ENCODE measurements at places on chromosomes 1 and 21.
A peak's percentile ranks its signal among the peaks of the same experiment; 100 is the strongest.

DNA sequence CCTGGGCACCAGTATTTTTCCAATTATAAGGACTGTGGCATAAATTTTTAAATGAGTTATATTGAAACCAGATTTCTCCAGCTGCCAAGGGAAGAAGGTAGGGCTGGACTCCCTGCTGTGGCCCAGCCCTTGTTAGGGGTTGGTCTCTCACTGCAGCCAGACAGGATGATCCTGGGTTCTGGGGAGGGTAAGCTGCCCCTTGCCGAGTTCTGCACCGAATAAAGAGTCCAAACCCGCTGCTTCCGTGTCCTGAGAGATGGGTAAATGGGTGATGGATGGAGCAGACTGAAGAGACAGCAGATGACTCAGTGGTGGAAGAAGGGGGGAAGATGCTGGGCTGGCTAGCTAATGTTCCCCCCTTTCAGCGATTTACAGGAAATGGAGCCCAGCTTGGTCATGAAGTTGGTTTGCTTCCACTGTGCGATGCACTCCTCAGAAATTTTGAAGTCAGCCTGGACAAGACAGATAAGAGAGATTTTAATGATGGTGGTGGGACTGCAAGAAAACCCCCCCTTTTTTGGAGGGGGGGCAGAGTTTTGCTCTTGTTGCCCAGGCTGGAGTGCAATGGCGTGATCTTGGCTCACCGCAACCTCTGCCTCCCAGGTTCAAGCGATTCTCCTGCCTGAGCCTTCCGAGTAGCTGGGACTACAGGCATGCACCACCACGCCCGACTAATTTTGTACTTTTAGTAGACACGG, 41.4 kb downstream of the YARS1 start:
- H3K4me3 ChIP-seq, result no peak overlapping the region
- DNase-seq, result no peak
- peaks cover 16% of the 10 kb centered on the region for H3K4me1 ChIP-seq
- H3K27ac ChIP-seq, result no peak overlapping the region
- no peaks in the 10 kb centered on the region for H3K27me3 ChIP-seq

DNA sequence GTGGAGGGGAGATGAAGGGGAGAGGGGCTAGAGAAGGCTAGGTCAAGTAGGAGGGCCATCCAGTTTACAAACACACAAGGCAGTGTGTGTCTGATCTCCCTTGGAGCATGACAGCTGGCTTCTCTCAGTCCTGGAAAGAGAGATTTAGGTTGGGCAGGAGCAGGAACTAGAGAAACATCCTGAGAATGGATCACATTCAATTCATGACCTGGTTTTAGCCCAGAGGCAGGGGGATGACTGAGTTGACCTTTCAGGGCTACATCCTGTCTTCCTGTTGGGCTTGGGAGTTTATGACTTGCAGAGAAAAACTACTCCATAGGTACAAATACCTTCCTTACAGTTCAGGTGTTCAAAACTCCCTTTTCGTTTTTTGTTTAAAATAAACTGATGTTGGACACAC, 97.0 kb downstream of the IGSF21 start:
- no peak overlapping the region for H3K4me3 ChIP-seq
- peaks cover 13% of the 10 kb centered on the region for H3K4me1 ChIP-seq
- no peak overlapping the region for H3K27ac ChIP-seq

- no peak overlapping the region for H3K4me3 ChIP-seq
- DNase-seq, result peak; percentile 87
- H3K4me1 ChIP-seq, result peaks cover 6% of the 10 kb centered on the region
- H3K27me3 ChIP-seq, result no peaks in the 10 kb centered on the region
Measured at GRCh38 chr1:150813028-150813707, 5.1 kb upstream of the CTSK start.

DNA sequence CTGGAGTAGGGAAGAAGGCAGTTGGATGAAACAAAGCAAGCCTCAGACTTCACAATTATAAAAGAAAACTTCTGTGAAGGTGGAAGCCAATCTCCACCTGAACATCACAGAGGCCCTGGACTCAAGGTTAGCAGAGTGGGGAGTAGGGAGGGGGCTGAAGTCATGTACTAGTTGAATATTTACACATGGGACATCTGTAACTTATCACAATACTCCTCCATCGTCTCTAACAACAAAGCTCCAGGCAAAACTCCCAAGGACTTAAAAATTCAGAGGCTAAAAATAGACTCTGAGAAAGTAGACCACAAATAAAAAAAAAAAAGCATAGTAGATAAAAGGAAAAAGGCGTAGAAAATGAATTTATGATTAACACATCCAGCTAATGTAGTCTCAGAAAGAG, 326.3 kb upstream of the PKN2 start:
- no peaks in the 10 kb centered on the region for H3K36me3 ChIP-seq
- H3K27me3 ChIP-seq, result no peaks in the 10 kb centered on the region
- H3K4me1 ChIP-seq, result no peaks in the 10 kb centered on the region
- H3K27ac ChIP-seq, result no peak overlapping the region

GRCh38 chr1:77961392-77961791, 17.5 kb downstream of the FUBP1 start:
- H3K27ac ChIP-seq, result no peak overlapping the region
- no peak overlapping the region for H3K4me3 ChIP-seq
- no peaks in the 10 kb centered on the region for H3K4me1 ChIP-seq
- H3K27me3 ChIP-seq, result no peaks in the 10 kb centered on the region
- peaks cover 100% of the 10 kb centered on the region for H3K36me3 ChIP-seq
- no peak for DNase-seq

GRCh38 chr1:62111084-62111483, 83.6 kb upstream of the L1TD1 start:
- H3K27ac ChIP-seq, result no peak overlapping the region
- no peaks in the 10 kb centered on the region for H3K27me3 ChIP-seq
- H3K4me3 ChIP-seq, result no peak overlapping the region

GRCh38 chr1:45334308-45335245, 5.4 kb upstream of the TOE1 start:
- no peak overlapping the region for H3K27ac ChIP-seq
- H3K4me1 ChIP-seq, result peaks cover 3% of the 10 kb centered on the region
- peak; percentile 83 for DNase-seq
- H3K27me3 ChIP-seq, result no peaks in the 10 kb centered on the region
- peaks cover 47% of the 10 kb centered on the region for H3K36me3 ChIP-seq

DNA sequence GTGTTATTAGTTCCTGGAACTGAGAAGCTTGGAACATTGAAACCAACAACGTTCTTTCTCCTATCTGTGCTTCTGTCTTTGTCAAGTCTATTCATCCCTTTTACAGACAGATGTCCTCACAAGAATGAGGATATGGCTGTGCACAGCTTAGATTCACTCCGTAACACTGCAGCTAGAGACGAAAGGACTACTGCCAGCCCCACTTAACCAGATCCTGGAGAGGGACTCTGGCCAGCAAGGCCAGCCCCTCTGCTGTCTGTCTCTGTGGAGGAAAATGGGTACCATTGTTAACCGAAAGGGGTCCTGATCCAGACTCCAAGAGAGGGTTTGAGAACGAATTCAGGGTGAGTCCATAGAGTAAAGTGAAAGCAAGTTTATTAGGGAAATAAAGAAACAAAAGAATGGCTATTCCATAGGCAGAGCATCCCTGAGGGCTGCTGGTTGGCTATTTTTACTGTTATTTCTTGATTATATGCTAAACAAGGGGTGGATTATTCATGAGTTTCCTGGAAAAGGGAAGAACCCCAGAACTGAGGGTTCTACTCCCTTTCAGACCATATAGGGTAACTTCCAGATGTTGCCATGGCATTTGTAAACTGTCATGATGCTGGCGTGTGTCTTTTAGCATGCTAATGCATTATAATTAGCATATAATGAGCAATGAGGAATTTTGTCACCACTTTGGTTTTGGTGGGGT, 17.4 kb upstream of the USP24 start:
- no peak overlapping the region for H3K27ac ChIP-seq
- no peak for DNase-seq
- H3K36me3 ChIP-seq, result no peaks in the 10 kb centered on the region
- no peaks in the 10 kb centered on the region for H3K27me3 ChIP-seq

GRCh38 chr1:25959611-25960010, 38.3 kb downstream of the PAFAH2 start:
- H3K4me3 ChIP-seq, result no peak overlapping the region
- no peak for DNase-seq
- peaks cover 42% of the 10 kb centered on the region for H3K36me3 ChIP-seq

- no peaks in the 10 kb centered on the region for H3K4me1 ChIP-seq
- H3K27me3 ChIP-seq, result no peaks in the 10 kb centered on the region
- no peaks in the 10 kb centered on the region for H3K36me3 ChIP-seq
- no peak for DNase-seq
- no peak overlapping the region for H3K27ac ChIP-seq
- H3K4me3 ChIP-seq, result no peak overlapping the region
Measured at GRCh38 chr1:170707959-170708655, 44.2 kb downstream of the PRRX1 start.

- H3K27me3 ChIP-seq, result no peaks in the 10 kb centered on the region
Measured at GRCh38 chr1:203379825-203380224, 28.9 kb upstream of the FMOD start.

GRCh38 chr21:46080171-46081021, 17.5 kb upstream of the COL6A2 start:
- H3K27ac ChIP-seq, result no peak overlapping the region
- H3K4me1 ChIP-seq, result no peaks in the 10 kb centered on the region
- H3K27me3 ChIP-seq, result no peaks in the 10 kb centered on the region
- DNase-seq, result peak; percentile 59
- no peak overlapping the region for H3K4me3 ChIP-seq

GRCh38 chr1:228335406-228336307, 71.0 kb downstream of the TRIM11 start:
- no peak overlapping the region for H3K4me3 ChIP-seq
- peaks cover 8% of the 10 kb centered on the region for H3K36me3 ChIP-seq
- H3K27ac ChIP-seq, result no peak overlapping the region
- no peak for DNase-seq
- H3K27me3 ChIP-seq, result no peaks in the 10 kb centered on the region

- H3K27ac ChIP-seq, result peak overlapping the region; percentile 21
- H3K4me1 ChIP-seq, result peaks cover 6% of the 10 kb centered on the region
- H3K4me3 ChIP-seq, result peak overlapping the region; percentile 59
- H3K36me3 ChIP-seq, result no peaks in the 10 kb centered on the region
- no peak for DNase-seq
Measured at GRCh38 chr1:98323388-98323787, 338.1 kb upstream of the SNX7 start.

DNA sequence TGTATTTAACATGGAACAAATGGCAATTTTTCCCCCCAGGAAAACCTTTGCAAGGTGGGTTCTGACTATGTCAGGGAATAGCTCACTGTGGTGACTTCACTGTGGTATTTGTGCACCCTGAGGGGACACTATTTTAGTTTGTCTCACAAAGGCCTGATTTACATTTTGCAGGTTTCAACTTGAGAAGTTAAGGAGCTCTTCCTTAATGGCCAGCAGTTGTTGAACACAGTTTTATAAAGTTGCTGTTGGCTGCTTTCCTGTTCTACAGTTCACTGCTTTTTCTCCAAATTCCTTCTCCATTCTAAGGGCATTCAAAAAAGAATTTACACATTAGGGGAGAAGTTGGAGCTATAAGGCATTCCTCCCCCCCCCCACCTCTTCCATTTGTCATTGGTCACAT, 4.6 kb downstream of the LAMC1 start:
- H3K4me3 ChIP-seq, result peak overlapping the region; percentile 4
- H3K4me1 ChIP-seq, result peaks cover 26% of the 10 kb centered on the region
- no peak overlapping the region for H3K27ac ChIP-seq
- DNase-seq, result no peak
- peaks cover 20% of the 10 kb centered on the region for H3K27me3 ChIP-seq

DNA sequence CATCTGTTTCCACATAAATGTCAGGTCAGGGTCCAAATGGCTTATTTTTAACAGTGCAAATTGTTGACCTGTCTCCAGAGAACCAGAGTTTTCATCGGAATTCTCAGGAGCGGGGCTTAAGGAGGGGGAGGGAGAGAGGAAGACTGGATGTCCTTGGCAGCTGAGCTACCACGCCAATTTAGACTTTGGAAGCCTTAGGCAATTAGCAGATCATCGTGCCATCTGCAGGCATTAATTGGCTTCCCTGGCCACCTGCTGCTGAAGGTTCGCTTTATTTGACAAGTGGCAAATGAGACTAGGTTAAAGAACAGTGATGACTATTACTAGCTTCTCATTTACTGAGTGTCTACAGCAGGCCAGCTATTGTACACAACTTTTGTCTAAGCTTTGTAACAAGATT, 43.7 kb downstream of the HLX start:
- no peak overlapping the region for H3K27ac ChIP-seq
- H3K36me3 ChIP-seq, result no peaks in the 10 kb centered on the region
- peak; percentile 71 for DNase-seq

DNA sequence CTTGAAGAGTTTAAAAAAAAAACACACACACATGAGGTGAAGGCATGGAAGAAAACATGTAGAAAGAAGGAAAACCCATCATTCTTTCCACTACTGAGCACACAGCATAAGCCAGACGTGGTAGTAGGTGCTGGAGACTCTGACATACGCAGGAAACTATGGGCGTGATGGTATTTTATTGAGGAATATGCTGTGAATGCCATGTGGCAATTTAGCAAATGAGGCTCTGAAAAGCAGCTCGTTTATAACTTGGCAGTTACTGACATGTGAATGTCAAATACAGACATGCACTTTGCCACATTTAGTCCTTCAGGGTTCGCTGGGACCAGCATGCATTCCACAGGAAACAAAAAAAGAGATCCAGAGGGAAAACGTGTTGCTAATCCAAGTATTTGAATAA, 74.3 kb upstream of the IFNAR2 start:
- H3K27ac ChIP-seq, result no peak overlapping the region
- H3K36me3 ChIP-seq, result no peaks in the 10 kb centered on the region
- H3K4me1 ChIP-seq, result no peaks in the 10 kb centered on the region
- no peak overlapping the region for H3K4me3 ChIP-seq
- DNase-seq, result no peak

DNA sequence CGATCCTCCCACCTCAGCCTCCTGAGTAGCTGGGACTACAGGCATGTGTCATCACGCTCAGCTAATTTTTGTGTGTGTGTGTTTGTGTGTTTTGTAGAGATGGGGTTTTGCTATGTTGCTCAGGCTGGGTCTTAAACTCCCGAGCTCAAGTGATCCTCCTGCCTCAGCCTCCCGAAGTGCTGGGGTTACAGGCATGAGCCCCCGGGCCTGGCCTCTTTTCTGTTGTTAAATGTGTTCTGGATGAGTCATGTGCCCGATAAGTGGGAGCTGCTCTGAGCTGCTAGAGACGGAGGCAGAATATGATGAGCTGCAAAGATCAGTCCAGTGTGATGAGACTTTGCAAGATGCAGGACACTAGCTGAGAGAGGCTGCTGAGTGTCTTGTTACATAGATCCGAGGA, 75.5 kb downstream of the VPS13D start:
- DNase-seq, result no peak
- H3K4me1 ChIP-seq, result no peaks in the 10 kb centered on the region
- no peaks in the 10 kb centered on the region for H3K27me3 ChIP-seq
- no peak overlapping the region for H3K27ac ChIP-seq

GRCh38 chr1:73948055-73948454, 249.9 kb downstream of the LRRIQ3 start:
- H3K27me3 ChIP-seq, result no peaks in the 10 kb centered on the region
- H3K4me3 ChIP-seq, result no peak overlapping the region
- no peaks in the 10 kb centered on the region for H3K4me1 ChIP-seq
- DNase-seq, result no peak
- no peak overlapping the region for H3K27ac ChIP-seq

Data from endodermal cell (in vitro differentiated cells).